Ureter (tissue), 1 donor: ENCODE measurements at places on chromosomes 6 and 20.
A peak's percentile ranks its signal among the peaks of the same experiment; 100 is the strongest.

- DNase-seq: no peak
Measured at GRCh38 chr6:111718326-111718725, 112.6 kb upstream of the TRAF3IP2 start.

DNA sequence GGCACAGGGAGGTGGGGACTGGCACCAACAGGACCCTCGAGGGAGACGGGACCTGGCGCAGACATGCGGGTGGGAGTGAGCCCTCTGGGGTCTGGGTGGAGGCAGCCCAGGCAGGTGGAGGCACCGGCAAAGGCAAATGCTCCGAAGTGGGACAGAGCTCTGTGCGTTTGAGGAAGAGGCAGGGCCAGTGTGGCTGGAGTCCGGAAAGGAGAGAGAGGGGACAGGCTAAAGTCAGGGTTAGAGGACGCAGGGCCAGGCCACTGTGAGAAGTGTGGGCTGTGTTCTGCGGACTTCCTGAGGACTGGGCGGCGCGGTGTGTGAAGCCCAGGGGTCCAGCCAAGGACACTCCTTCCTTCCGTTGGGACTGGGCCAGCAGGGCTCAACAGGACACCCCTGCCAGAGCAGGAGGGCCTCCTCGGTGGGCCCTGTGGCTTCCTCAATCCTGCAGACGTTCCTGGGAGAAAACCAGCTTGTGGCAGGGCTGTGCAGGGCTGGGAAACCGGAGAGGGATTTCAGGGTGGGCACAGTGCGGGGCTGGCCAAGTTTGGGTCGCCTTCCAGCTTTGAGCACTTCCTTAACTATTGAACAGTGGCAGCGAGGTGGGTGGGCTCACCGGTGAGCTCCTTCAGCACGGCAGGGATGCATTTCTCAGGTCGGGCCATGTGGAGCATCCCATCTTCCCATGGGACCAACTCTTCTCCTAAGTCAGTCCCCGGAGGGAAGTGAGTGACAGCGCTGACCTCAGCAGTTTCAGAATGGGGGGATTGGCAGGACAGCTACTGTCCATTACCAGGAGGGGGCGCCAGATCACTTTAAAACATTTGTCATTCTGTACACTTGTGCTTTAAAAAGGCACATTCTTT, 22.5 kb downstream of the MOCS3 start:
- DNase-seq: no peak

DNA sequence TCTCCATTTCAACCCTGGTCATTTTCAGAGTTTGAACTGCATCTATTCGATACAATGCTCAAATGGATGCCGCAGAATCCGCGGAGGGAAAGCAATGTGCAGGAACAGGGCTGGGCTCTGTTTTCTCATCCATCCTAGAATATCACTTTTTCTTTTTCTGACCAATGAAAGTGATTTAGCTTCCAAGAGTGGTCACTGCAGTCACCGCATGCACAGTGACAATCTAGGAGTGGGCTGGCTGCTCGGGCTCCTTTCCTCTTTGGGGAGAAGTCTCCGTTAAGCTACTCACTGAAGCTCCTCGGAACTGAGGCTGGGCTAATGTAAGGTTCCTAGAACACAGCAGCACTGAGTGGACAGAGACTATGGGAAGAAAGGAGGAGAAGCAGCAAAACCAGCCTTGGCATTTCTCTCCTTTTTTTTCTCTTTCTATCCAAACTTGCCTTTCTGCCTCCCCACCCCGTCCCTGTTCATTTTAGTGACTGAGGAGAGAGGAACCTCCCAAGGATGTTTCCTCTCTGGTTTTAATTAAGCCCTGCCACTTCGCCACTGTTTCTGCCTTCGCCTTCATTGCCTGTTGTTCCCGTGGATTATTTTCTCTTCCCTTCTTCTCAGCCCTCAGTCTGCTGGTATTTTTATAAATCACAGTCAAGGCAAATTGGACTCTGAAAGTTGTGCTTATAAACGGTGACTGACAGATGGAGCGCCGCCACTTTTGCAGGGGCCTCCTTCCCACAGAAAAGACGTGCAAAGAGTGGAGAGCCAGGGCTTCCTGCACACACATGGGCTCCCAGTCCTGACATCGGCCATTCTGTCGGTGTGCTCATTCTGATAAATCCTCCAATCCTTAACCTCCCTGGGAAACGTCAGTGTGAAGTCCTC, 41.1 kb downstream of the RAMACL start:
- no peak for DNase-seq

- DNase-seq: no peak
Measured at GRCh38 chr6:83464381-83465140, 33.7 kb upstream of the ME1 start.

- DNase-seq: no peak
Measured at GRCh38 chr20:59158673-59159072, 4.9 kb upstream of the ZNF831 start.

GRCh38 chr6:27791182-27791943, 120.8 kb downstream of the OR2B2 start:
- DNase-seq: peak; percentile 67
